ENCODE measurements at places on chromosomes 3 and 15.
A peak's percentile ranks its signal among the peaks of the same experiment; 100 is the strongest.

DNA sequence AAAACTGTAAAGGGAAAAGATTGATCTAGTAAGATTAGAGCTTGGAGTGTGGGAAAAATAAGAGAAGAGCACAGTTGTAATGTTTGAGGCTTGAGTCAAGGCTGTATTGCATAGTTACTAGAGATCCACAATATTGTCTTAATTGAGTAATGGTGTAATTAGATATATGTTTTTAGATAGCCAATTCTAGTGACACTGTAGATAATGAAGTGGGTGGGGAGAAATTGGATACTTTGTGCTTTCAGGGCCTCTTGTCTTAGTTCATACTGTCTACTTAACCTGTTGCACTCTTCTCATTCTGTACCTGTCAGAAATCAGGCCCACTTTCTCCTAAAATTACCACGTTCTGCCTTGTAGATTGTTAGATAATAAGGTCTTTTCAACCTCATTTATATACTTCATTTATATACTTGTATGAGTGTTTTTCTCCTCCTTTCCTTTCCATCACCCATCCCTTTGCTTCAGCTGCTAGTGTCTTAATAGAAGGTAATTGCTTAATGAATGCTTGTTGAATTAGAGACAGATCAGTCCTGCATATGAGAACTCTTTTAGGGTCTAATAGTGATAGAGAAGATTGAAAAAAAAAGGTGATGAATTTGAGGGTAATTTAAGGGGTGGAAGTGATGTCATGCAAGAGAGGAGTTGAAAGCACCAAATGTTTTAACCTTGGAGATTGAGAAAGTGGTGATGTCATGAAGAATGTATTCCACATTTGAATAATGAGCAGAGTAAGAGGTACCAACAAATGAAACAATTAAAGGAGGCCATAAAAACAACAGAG lies 32.0 kb downstream of the PIK3CA start:
- DNase-seq: no peak

DNA sequence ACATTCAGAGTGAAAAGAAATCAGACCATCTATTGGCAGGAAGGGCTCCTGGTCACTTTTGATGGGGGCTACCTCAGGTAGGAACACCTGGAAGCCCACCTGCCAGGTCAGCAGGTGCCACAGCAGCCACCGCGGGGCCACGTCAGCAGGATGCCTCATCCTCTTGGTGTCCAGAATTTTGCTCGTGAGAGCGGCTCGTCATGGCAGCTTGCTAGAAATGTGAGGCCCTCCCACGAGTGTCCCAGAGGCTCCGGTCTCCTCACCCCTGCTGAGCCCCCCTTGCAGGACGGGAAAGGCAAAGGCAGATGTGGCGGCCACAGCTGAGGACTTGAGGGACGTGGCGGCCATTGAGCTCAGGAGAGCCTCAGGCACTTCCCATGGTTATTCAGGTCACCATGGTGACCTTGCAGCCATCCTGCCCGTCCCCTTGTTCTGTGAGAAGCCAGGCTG lies 129.4 kb downstream of the LRRK1 start:
- DNase-seq: peak; percentile 17

GRCh38 chr3:177776661-177777101 lies 579.4 kb upstream of the TBL1XR1 start:
- DNase-seq: no peak

DNA sequence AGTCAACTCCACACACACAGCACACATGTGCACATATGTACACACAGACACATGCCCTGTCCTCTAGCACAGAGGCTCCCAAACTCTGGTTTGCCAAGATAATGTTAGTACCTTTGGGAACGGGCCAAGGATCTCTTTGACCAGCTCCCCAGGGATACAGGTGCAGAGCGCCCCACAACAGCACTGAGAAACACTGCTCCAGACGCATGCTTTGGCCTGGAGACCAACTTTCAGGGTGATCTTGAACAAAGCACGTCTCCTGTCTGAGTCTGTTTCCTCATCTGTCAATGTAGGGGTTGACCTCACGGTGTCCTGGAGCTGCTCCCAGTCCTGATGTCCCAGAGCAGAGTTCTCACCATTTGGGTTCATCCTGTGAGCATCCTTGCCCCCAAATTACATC lies 15.9 kb upstream of the SKOR1 start:
- DNase-seq: no peak

DNA sequence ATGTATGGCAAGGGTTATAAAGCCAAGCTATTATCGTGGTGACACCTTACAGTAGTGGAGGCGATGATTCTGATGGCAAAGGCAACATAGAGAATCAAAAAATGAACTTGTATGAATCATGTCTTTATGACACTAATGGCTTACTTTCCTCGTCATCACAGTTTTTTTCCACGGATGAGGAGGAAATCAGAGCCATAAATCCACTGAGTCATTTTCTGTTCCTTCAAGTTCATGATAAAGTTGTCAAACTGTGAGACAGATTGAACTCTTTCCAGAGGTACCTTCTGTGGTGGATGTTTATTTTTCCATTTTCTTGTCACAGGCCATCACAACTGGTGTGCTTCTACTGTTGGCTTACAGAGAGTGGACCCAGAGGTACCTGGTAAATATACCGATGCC lies 8.5 kb downstream of the TMEM212 start:
- no peak for DNase-seq

DNA sequence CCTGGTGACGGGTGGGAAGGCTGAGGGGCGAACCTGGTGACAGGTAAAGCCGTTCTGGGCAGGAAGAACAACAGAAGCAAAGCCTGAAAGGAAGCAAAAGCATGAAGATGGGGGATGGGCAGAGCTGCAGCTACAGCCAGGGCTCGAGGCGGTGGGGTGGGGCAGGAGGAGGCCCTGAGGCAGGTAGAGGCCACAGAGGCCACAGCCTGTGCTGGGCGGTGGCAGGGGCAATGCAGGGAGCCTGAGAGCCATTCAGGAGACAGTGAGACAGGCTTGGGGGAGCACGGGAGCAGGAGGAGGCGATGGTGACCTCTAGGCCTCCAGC lies 8.2 kb downstream of the PCSK6 start:
- DNase-seq: no peak

DNA sequence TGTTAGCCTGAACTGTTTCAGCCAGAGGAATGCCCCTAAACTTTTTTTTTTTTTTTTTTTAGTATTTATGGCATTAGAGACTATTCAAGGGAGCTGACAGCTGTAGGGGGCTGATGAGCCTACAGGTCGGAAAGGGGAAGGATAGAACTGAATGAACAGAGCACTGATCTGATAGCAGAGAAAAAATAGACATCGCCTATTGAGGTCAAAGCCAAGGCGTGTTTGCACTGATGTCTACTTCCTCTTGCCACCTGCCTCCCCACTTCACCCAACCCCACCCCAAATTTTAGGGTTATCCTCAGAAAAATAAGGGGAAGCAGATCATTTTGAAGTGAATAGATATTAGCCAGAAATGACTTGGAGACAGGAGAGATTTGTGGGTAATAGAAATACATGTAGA lies 3.0 kb upstream of the ZMAT3 start:
- no peak for DNase-seq

DNA sequence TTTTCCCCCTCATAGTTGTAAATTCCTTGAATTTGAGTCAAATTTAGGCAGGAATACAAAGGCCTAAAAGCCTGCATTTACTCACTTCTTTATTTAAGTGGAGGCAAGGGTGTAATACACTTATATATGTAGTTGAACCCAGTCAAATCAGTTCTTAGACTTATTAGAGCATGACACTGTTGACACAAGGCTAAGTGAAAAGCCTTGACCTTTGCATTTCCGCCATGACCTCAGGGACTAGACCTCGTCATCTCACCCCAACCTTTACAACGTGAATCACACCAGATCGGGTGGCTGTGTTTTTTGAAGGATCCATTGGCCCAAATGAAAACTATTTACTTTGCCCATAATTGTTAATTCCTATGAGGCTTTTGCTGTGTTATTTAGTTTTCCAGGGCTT lies 774.4 kb downstream of the ROBO1 start:
- no peak for DNase-seq

DNA sequence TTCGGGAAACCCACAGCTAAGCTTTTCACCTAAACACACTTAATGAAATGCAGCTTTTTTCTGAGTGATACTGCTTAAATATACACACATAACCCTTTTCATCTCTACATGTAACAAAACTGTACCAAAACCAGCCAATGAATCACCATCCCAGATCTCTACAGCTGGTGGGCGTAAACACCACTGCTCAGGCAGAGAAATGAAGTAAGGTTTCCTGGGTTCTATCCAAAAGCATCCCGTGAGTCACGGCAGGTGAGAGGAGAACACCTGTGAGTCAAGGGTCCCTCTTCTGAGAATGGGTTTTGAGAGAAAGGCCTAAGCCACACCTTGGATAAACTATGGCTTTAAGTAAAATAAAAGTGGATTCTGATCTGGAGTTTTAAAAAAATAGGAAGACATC lies 2.6 kb downstream of the CLDN1 start:
- no peak for DNase-seq

- no peak for DNase-seq
These were observed 214.2 kb downstream of the MEIS2 start for GRCh38 chr15:36886191-36886590.

DNA sequence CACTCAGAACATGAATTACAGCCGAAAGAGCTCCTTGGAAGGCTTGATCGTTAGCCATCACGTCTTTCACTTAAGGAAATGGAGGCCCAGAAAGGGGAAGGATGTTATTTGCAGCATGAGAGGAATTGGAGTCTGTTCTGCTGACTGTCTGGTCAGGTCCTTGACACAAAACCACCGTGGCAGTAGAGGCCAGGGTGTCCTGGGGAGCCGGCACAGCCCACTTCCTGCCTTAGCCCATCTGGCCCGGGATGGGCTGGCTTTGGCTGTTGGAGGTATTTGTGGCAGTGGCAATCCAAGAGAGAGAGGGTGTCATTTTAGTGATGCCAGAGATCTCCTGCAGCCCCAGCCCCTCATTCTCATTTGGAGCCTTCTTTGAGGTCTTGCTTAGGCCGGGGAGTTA lies 37.4 kb downstream of the ST6GAL1 start:
- no peak for DNase-seq

- DNase-seq: no peak
These were observed 299.1 kb upstream of the TRIM42 start for GRCh38 chr3:140378571-140379340.

DNA sequence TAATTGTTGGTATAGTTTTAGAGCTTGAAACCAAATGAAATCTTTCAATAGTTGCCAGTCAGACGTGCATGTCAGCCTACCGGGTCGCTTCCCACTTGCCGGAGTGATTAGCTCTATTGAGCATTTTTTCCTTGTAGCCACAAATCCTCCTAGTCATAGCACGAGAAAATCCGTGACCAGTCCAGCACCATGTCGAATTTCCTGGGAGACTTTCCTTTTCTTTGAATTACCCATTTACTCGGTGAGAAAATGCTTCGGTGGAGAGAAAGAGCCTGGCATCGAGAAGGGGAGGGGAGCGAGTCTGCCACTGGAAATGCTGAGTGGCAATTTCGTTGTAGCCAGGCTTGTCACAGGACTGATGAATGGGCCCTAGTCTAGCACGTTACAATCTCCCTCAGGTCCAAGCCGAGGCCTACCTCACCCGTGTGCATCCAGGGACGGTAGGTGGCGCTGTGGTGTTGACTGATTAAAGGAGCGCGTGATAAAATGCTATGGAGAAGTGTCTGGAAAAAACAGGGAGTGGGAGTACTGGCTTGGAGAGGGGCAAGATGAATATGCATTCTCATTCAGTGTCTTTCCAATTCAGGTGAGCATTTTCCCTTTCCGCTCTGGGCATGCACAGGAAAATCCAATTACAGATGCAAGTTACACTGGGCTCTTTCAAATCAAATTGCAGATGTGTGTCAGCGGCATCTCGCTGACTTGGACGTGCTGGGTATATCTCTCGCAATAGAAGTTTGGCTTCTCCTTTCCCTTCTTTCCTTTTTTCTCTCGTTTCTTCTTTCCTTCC lies 238.8 kb downstream of the EDEM1 start:
- DNase-seq: peak; percentile 87

DNA sequence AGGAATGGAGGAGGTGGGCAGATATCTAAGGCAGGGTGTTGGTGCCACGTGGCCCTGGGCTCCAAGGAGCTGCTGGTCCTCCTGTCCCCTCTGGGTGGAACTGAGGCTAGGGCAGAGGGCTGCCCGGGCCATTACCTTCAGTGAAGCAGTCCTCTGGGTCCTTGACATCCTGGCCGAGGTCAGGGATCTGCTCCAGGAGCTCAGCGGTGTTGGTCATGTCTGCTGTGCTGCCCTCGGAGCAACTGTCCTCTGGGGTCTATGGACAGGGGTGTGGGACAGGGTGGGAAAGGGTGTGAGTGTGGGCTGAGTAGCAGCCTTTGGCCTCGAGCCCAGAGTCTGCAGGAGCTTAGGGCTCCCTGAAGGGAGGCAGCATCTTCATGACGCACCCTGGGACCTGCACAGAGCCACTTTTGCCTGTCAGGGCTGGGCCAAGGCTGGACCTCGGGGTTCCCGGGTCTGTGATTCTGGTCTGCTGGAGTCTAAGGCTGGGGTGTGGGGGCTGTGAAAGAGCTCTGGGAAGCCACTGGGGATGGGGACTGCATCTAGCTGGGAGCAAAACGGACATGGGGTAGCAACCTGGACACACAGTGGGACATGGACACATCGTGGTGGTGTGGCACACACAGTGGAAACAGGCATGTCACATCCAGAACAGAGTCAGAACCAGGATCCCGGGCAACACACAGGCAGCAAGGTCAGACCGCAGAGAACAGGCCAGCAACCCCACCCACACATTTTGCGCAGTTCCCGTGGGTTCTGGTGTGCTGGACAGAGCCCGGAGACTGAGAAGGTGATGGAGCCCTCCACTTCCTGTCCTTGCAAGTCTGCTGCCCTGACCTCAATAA lies 72.7 kb downstream of the SCN5A start:
- no peak for DNase-seq

Data from omental fat pad (tissue), 4 donors.